ENCODE measurements at places on chromosomes 7 and 10. TPM values are rescaled to one million over a fixed set of nuclear protein-coding genes. Genes with fewer than 3 reads are reported as not detected.

GRCh38 chr7:140639366-140640053, 1.1 kb downstream of the DENND2A start:
- peak overlapping the region; percentile 47 for H3K27ac ChIP-seq
- no peak for DNase-seq
- H3K4me1 ChIP-seq = no peaks in the 10 kb centered on the region
- H3K4me3 ChIP-seq = no peak overlapping the region

GRCh38 chr10:56586461-56586891, 225.4 kb upstream of the ZWINT start:
- H3K36me3 ChIP-seq = no peaks in the 10 kb centered on the region
- no peak for DNase-seq
- no peaks in the 10 kb centered on the region for H3K4me1 ChIP-seq

GRCh38 chr10:14822879-14823755, 14.7 kb downstream of the CDNF start:
- peaks cover 7% of the 10 kb centered on the region for H3K4me1 ChIP-seq
- no peak overlapping the region for H3K27ac ChIP-seq
- no peak overlapping the region for H3K4me3 ChIP-seq
- DNase-seq = peak; percentile 44

- H3K4me3 ChIP-seq = no peak overlapping the region
- H3K4me1 ChIP-seq = no peaks in the 10 kb centered on the region
- no peaks in the 10 kb centered on the region for H3K36me3 ChIP-seq
- no peak overlapping the region for H3K27ac ChIP-seq
- no peaks in the 10 kb centered on the region for H3K27me3 ChIP-seq
- DNase-seq = no peak
Measured at GRCh38 chr10:68222391-68222790, 9.5 kb downstream of the ATOH7 start.

GRCh38 chr7:24283554-24283896, 465 bp upstream of the NPY start:
- no peaks in the 10 kb centered on the region for H3K36me3 ChIP-seq
- DNase-seq = no peak
- H3K4me3 ChIP-seq = no peak overlapping the region
- H3K4me1 ChIP-seq = no peaks in the 10 kb centered on the region
- peaks cover 40% of the 10 kb centered on the region for H3K27me3 ChIP-seq
- no peak overlapping the region for H3K27ac ChIP-seq

- no peak overlapping the region for H3K27ac ChIP-seq
- no peak for DNase-seq
- no peak overlapping the region for H3K4me3 ChIP-seq
- no peaks in the 10 kb centered on the region for H3K36me3 ChIP-seq
- H3K4me1 ChIP-seq = no peaks in the 10 kb centered on the region
- no peaks in the 10 kb centered on the region for H3K27me3 ChIP-seq
Measured at GRCh38 chr7:129698516-129699418, 87.2 kb downstream of the NRF1 start.

DNA sequence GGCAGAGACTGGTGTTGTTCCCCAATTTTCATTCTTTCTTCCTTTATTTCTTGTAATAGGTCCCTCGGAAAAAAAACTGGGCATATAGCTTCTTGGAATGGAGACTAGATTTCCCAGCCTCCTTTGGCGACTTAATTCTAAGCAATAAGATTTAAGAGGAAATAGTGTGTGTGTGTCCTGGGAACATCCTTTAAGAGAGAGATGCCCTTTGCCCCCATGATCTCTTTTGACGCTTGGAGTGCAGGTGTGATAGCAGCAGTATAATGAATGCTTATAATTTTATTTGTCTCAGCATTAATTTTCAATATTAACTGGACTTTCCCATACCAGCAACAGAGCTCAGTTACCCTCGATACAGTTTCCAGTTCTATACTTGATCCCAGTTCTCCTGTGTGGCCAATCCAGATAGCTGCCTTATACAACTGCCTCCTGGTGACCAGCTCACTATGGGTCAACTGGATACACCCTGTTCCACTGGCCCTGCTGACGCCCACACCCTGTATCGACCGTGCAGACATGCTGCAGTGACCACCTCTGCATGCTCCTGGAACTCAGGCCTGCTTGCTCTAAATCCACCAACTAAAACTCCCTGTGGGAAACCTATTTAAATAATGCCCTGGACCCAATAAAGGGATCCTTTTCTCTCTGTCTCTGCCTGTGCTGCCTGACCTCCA, 13.9 kb downstream of the TMEM176A start:
- H3K4me3 ChIP-seq = no peak overlapping the region
- H3K36me3 ChIP-seq = no peaks in the 10 kb centered on the region
- H3K27ac ChIP-seq = no peak overlapping the region
- no peaks in the 10 kb centered on the region for H3K4me1 ChIP-seq
- no peaks in the 10 kb centered on the region for H3K27me3 ChIP-seq

DNA sequence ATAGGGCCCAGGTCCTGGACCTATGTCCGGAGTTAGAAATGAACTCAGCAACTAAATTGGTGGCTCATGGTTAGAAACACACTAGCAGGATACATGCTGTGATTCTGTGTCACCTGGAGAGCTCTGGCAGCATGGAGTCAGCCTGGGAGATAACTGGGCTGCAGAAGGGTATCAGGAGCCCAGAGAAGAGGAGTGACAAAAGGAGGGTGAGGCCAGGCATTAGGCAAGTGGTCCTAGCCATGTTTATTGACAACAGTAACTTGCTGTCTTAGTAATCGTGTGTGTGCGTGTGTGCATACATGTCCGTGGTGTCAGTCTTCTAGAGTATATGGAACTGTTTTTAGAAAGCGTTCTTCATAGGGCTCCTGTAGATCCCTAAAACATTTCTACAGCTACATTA, 157.5 kb upstream of the PHYHIPL start:
- no peaks in the 10 kb centered on the region for H3K4me1 ChIP-seq
- no peaks in the 10 kb centered on the region for H3K36me3 ChIP-seq
- no peak overlapping the region for H3K4me3 ChIP-seq
- DNase-seq = peak; percentile 19
- H3K27me3 ChIP-seq = no peaks in the 10 kb centered on the region
- H3K27ac ChIP-seq = no peak overlapping the region

DNA sequence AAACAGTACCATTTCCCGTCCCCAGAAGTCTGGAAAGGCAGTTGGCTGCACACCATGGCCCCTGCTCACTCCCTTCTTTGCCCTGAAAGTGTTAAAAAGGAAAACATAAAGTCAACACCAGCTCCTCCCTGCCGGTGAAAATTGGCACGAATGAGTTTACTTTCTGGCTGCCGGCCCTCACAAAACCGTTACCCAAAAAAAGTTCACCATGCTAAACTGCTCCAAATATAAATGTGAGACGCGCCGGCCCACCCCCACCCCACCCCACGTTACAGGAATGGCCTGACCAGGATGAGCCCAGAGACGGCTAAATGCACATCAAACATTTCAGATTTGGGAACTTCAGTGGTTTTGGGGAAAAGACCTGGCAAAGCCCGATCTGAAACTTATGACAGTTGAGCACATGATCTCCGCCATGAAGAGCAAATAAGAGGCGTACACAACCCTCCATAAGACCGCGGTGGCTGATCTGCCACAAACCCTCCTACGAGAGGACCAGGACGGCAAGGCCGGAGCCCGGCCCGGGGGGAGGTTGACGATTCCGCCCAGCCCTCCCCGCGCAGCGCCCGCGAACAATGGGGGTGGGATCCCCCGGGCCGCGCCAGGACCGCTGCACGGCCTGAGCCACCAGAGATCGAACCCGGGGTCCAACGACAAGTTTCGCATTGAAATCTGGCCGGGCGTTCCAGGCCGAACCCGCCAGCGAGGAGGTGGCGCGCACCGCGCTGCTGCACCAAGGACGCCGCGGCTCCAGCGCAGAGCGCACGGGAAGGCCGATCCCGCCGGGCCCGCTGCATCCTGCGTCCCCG, 952 bp downstream of the DIP2C start:
- peak; percentile 59 for DNase-seq
- peak overlapping the region; percentile 22 for H3K4me3 ChIP-seq
- no peaks in the 10 kb centered on the region for H3K27me3 ChIP-seq
- H3K36me3 ChIP-seq = no peaks in the 10 kb centered on the region
- peaks cover 3% of the 10 kb centered on the region for H3K4me1 ChIP-seq

DNA sequence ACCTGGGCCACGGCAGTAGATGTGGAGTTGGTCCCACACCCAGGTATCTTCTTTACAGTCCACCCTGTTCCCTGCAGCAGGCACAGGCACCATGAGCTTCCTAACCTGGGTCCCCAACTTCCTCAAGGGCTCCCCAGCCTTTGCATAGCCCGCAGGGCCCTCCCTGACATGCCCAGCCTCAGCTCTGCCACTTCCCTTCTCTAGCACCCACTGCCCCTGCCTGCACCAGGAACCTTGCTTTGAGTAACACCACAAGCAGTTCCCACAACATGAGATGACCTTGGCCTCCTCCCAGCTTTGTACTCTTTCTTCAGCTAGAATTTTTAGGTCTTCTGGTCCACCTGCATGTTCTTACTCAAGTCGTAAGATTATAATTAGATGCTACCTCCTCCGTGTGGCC, 92.2 kb upstream of the ZPBP start:
- no peak overlapping the region for H3K27ac ChIP-seq
- H3K36me3 ChIP-seq = no peaks in the 10 kb centered on the region
- H3K4me3 ChIP-seq = no peak overlapping the region
- no peaks in the 10 kb centered on the region for H3K4me1 ChIP-seq
- DNase-seq = peak; percentile 24

DNA sequence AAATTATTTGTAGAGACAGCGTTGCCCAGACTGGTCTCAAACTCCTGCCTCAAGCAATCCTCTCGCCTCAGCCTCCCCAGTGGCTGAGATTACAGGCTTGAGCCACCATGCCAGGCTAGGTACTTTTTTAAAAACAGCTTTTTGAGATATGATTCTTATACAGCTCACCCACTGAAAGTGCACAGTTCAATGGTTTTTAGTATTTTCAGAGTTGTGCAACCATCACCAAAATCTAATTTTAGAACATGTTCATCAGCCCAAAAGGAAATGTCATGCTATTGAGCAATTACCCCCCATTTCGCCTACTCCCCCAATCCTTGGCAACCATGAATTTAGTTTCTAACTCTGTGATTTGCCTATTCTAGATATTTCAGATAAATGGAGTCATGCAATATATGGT, 73.7 kb downstream of the EVX1 start:
- H3K36me3 ChIP-seq = no peaks in the 10 kb centered on the region
- H3K4me1 ChIP-seq = peaks cover 13% of the 10 kb centered on the region
- H3K4me3 ChIP-seq = no peak overlapping the region
- H3K27ac ChIP-seq = no peak overlapping the region

DNA sequence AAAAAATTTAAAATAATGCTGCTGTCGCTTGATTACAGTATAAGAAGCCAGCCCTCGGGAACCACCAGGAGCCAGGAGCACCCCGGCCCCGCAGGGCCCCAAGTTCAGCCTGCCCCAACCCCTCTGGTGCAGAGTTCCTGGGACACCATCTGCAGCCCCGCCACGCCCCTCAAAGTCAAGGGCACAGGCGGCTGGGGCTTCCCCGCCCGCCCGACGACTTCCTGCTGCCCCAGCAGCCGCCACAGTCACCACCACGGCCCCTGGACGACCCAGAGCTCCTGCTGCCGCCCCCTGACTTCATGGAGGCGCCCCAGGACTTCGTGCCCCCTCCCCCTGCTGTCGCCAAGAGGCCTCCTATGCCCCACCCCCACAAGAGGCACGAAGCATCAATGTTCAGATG, 103.6 kb upstream of the PDSS1 start:
- no peak overlapping the region for H3K4me3 ChIP-seq
- DNase-seq = no peak
- no peaks in the 10 kb centered on the region for H3K4me1 ChIP-seq
- no peak overlapping the region for H3K27ac ChIP-seq
- H3K27me3 ChIP-seq = peaks cover 5% of the 10 kb centered on the region

GRCh38 chr10:123459371-123460091, 206.6 kb upstream of the GPR26 start:
- H3K27me3 ChIP-seq = peaks cover 9% of the 10 kb centered on the region
- H3K27ac ChIP-seq = no peak overlapping the region
- H3K4me3 ChIP-seq = no peak overlapping the region
- no peaks in the 10 kb centered on the region for H3K4me1 ChIP-seq
- no peaks in the 10 kb centered on the region for H3K36me3 ChIP-seq

GRCh38 chr10:17056781-17057428, 72.7 kb downstream of the CUBN start:
- no peaks in the 10 kb centered on the region for H3K4me1 ChIP-seq
- H3K27ac ChIP-seq = no peak overlapping the region
- H3K36me3 ChIP-seq = no peaks in the 10 kb centered on the region

- no peak overlapping the region for H3K27ac ChIP-seq
- no peaks in the 10 kb centered on the region for H3K27me3 ChIP-seq
- H3K4me1 ChIP-seq = no peaks in the 10 kb centered on the region
- no peak overlapping the region for H3K4me3 ChIP-seq
- no peak for DNase-seq
- no peaks in the 10 kb centered on the region for H3K36me3 ChIP-seq
Measured at GRCh38 chr7:121505021-121505420, 108.9 kb upstream of the FAM3C start.

- H3K36me3 ChIP-seq = no peaks in the 10 kb centered on the region
- H3K27ac ChIP-seq = no peak overlapping the region
- H3K4me3 ChIP-seq = no peak overlapping the region
- H3K27me3 ChIP-seq = no peaks in the 10 kb centered on the region
- no peaks in the 10 kb centered on the region for H3K4me1 ChIP-seq
Measured at GRCh38 chr10:115914475-115914874, 358.5 kb downstream of the GFRA1 start.

- H3K27me3 ChIP-seq = no peaks in the 10 kb centered on the region
- no peak for DNase-seq
- no peaks in the 10 kb centered on the region for H3K4me1 ChIP-seq
- H3K27ac ChIP-seq = no peak overlapping the region
- no peaks in the 10 kb centered on the region for H3K36me3 ChIP-seq
Measured at GRCh38 chr7:154857240-154857639, 145.7 kb downstream of the PAXIP1 start.

DNA sequence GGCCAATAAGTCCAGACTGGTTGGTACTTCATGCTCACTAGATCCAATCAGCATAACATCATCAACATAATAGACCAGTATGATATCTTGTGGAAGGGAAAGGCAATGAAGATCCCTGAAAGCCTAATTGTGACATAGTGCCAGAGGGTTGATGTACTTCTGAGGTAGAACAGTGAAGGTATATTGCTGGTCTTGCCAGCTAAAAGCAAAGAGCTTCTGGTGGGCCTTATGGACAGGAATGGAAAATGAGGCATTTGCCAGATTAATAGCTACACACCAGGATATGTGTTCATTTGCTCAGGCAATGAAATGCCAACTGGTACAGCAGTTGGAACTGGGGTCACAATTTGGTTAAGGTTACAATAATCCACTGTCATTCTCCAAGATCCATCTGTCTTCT, 156.4 kb downstream of the HTR7 start:
- no peaks in the 10 kb centered on the region for H3K36me3 ChIP-seq
- DNase-seq = no peak

- no peak overlapping the region for H3K4me3 ChIP-seq
- DNase-seq = no peak
- no peak overlapping the region for H3K27ac ChIP-seq
- no peaks in the 10 kb centered on the region for H3K4me1 ChIP-seq
- no peaks in the 10 kb centered on the region for H3K27me3 ChIP-seq
Measured at GRCh38 chr10:128808921-128809440, 658.1 kb upstream of the MGMT start.

The ASAH2 gene
- 2.0 TPM for total RNA-seq

The GPR85 gene
- total RNA-seq = 0.46 TPM

The FGL2 gene
- 24.5 TPM for total RNA-seq

The WDFY4 gene
- 8.4 TPM for total RNA-seq

The CYP2E1 gene
- total RNA-seq = 0.22 TPM

The PLAC9 gene
- 23.5 TPM for total RNA-seq

The SLC18A3 gene
- total RNA-seq = not detected

The BAMBI gene
- 19.5 TPM for total RNA-seq
